ENCODE measurements at places on chromosomes 11 and 22.

GRCh38 chr11:45922425-45923082, at the start of gene LARGE2:
LARGE2 (plus strand) TSS chr11:45922656; CDS start chr11:45922883, 227 bp downstream.
- DNase-seq: no peak

DNA sequence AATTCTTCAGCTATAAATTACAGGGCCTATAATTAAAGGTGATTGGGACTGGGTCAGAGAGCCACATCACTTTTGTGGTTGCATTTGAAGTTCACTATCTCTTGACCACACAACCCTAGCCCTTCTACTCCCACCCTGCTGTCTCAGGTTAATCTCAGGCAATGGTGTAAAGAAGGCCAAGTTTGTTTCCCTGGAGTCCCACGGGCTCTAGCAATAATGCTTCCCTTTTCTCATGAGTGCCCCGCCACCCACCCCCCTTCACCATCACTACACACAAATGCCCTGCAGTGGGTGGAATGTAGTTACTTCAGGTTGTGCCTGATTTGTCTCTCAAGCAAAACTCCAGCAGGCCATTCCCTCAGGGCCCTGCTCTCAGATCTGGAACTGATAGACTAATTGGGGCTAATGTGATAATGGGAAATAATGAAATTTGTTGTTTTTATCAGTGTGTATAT, 1.8 kb upstream of the EHF start:
- DNase-seq: no peak

GRCh38 chr11:57438345-57439285, 11.7 kb upstream of the SLC43A3 start:
- no peak for DNase-seq

DNA sequence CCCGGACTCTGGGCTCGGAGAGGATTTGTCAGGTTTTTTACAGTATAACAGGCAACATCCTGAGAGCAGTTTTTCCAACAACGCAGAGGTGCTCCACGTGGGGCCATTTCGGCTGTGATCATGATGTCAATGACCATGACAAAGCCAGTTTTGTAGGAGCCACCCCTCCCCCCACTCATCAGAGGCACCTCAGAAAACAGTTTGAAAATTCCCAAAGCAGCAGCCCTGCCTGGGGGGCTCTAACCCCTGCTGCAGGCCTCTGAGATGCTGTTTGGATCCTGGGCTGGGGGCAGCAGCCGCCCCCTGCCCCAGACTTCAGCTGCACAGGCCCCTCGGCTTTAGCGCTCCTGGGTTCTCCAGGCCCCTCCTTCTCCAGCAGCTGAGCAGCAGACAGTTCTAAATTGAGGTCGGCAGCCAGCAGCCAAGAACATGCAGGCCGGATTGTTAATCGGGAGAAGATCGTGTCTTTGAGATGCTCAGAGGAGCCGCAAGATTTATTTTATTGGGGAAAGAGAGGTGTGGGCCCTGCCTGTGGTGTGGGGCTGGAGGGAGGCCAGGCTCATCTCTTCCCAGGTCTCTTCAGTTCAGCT, 19.4 kb downstream of the NFAM1 start:
- no peak for DNase-seq

DNA sequence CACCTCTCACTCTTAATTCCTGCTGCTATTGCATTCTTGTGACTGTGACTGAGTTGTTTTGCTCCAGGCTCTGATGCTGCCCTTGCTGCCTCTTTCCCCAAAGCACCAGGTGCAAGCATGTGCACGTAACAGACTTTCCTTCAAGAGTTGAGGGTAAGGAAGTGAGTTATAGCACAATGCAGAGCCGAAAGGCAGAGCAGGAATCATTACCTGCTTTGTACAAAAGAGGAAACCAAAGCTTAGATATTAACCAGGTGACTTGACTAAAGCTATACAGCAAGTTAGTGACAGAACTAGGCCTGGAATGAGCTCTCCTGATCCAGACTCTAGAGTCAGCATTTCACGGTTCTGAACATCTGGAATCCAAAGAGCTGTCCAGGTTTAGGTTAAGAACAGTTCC, 33.6 kb downstream of the NEU3 start:
- no peak for DNase-seq

DNA sequence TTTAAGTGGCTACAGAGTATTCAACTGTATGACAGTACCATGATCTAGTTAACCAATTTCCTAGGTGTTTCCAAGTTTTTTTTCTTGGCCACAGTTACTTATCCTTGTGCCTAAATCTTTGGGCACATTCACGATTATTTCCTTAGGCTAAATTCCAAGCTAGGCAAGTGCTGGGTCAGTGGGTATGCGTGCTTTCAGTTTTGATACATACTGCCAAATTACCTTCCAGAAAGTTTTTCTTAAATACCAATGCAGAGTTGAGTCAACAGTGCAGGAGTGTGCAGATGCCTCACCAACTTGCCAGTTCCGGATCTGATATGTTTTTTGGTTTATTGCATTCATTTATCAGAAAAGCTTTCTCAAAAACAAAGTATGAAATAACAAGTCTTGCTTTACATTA, 67.9 kb upstream of the OR4B1 start:
- no peak for DNase-seq

GRCh38 chr22:46337870-46338269, 2.4 kb downstream of the TRMU start:
- DNase-seq: no peak

DNA sequence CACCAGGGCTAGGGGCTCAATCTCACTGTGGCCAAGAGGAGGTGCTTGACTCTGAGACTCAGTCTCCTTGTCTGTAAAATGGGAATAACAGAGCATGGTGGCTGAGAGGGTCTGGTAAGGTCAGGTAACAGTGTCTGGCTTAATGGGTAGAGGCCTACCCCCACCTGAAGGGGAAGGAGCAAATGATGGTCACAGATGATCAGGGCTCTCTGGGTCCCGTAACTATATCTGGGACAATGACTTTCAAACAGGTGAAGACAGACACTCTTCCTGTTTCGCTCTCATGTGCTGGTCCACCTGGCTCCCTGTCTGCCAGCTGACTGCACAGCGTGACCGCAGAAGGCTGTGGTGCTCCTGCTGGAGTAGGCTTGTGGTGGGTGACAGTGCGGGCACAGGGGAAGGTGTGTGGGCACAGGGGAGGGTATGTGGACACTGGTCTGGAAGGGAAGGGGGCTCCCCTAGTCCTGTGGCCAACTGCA, 4.0 kb downstream of the A4GALT start:
- DNase-seq: no peak

- DNase-seq: no peak
These were observed 29.2 kb downstream of the TRAF6 start for GRCh38 chr11:36480833-36481232.

DNA sequence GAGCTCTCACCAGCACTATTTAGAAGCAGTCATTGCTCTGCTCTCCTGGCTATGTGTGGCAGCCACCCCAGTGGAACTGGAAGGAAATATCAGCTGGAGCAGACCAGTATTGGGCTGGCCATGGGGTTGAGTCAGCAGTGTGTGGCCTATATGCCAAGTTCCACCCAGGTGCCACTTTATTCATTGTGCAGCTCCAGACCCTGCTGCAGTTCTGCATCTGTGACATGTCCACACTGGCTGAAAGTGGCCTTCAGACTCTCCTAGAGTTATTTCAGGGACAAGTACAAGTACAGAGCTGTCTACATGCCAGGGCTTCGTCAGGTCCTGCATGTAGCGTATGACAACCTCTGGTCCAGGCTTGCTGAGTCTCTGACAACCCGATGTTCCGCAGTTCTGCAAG, 55.2 kb downstream of the CABIN1 start:
- no peak for DNase-seq

GRCh38 chr11:59990421-59990820, 26.6 kb upstream of the OOSP4B start:
- DNase-seq: no peak

- DNase-seq: no peak
These were observed 15.0 kb downstream of the PTPRJ start for GRCh38 chr11:47995360-47995769.

- DNase-seq: no peak
These were observed 9.2 kb upstream of the MICALL1 start for GRCh38 chr22:37896939-37897338.

GRCh38 chr11:117181586-117182550, 3.3 kb downstream of the SIDT2 start:
- DNase-seq: no peak

- no peak for DNase-seq
These were observed 420.0 kb downstream of the MN1 start for GRCh38 chr22:27381552-27381951.

DNA sequence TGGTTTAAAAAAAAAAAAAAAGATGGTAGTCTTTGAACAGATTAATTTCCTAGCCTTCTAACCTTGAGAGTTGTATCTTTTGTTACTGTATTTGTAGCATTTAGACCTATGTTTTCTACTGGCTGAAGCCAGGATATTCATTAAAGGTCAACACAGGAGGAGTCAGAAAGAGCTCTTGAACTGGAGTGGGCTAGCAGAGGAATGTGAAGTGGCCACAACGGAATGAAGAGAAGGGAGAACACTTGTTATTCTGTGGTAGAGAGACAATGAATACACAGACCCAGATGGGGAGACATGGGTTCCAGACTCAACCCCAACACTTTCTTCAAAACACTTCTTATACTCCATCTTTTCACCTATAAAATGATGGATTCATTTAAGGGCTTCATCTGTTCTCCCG, 88.1 kb downstream of the RELT start:
- peak; percentile 20 for DNase-seq

DNA sequence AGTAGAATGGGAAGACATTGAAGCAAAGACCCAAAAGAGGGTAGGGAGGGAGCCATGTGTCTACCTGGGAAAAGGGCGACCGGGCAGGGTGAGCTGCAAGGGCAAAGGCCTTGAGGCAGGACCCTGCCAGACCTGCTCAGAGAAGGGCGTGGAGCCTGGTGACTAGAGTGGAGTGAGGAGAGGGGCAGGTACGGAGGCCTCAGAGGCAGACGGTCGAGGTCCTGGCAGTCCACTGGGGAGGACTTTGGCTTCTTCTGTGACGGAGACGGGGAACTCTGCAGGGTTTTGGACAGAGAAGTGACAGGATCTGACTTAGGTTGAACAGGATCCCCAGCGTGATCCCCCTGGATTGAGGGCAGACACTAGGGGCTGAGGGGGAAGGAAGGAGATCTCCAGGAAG, 12.9 kb downstream of the RIBC2 start:
- no peak for DNase-seq

- no peak for DNase-seq
These were observed 33.4 kb downstream of the HTR3A start for GRCh38 chr11:114008331-114008730.

GRCh38 chr22:42336527-42337227, 66.2 kb upstream of the TCF20 start:
- no peak for DNase-seq

- no peak for DNase-seq
These were observed 788 bp downstream of the DRD4 start for GRCh38 chr11:637593-638521.

GRCh38 chr11:120399307-120399706, 63.1 kb downstream of the ARHGEF12 start:
- no peak for DNase-seq

All from GM03348 (cell line).